ENCODE measurements at places on chromosomes 16 and 17.
A peak's percentile ranks its signal among the peaks of the same experiment; 100 is the strongest.

DNA sequence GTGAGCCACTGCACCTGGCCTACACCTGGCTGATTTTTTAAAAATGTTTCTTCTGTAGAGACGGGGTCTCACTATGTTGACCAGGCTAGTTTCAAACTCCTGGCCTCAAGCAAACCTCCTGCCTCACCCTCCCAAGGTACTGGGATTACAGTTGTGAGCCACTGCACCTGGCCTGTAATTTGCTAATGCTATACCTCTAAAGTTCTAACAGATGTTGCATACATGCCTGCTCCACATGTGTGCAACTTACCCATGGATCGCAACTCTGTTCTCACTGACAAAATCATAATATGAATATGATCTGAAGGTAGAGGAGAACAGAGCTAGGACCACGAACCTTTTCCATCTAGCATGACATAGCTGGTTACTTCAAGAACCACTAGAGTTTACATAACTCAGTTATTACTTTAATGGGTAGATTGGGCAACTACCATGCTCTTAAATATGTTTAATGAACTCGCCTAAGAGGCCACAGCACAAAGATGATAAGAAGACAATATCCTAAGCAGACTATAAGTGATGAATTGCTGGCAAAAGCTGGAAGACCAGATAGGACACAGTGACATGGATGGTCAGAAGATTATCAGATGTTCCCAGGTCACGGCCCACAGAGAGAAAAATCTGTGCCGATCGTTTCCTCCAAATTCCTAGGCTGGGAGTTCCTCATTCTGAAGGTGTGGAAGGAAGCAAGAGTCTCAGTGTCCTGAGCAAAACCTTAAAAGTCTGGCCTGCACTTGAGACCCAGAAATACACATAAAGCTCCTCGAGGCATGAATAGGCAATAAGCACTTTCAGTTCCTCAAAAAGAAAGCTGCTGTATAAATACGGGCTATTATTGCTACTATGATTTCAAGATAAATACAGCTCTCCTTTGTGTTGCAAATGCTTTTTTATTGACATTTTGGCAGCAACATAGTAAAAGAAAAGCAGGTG is 53.6 kb upstream of the ICAM2 start:
- DNase-seq = no peak

- no peak for DNase-seq
Measured at GRCh38 chr16:26863931-26864330, 202.8 kb upstream of the C16orf82 start.

DNA sequence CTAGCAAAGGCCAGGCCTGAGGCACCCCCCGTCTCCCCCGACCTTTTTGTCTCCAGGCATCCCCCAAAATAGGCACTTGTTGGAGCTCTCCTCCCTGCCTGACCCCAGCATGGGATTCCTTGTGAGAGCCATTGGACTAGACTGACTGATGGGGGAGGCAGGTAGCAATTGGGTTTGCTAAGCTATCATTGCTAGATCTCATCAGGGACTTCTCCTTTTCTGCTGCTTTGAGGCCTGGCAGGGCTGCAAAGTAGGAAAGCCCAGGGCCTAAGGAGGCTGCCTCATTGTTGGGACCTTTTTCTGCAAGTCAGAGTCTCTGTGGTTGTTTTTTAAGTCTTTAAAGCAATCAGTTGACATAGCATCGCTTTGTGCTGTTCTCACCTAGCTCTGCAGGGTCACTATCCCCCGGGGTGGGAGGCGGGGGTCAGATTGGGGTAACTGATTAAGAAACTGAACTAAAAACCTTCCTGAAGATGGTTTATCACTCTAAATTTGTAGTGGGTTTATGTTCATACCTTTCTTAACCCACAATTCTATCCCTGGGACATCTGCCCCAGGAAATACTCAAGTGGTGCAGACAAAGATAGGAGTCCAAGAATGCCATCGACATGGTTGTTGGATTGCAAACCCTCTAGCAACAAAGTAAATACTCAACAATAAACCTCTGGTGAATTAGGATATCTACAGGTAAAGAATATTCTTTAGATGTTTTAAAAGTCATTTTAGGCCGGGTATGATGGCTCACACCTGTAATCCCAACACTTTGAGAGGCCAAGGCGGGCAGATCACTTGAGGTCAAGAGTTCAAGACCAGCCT is 28.0 kb downstream of the LLGL2 start:
- DNase-seq = no peak

GRCh38 chr16:50638816-50639670 is 42.1 kb downstream of the SNX20 start:
- no peak for DNase-seq

DNA sequence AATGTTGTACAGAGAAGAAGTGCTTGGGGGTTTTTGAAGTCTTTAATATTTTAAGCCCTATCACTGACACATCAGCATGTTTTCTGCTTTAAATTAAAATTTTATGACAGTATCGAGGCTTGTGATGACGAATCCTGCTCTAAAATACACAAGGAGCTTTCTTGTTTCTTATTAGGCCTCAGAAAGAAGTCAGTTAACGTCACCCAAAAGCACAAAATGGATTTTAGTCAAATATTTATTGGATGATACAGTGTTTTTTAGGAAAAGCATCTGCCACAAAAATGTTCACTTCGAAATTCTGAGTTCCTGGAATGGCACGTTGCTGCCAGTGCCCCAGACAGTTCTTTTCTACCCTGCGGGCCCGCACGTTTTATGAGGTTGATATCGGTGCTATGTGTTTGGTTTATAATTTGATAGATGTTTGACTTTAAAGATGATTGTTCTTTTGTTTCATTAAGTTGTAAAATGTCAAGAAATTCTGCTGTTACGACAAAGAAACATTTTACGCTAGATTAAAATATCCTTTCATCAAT is 57.8 kb downstream of the HLF start:
- no peak for DNase-seq

- peak; percentile 53 for DNase-seq
Measured at GRCh38 chr17:39174920-39175694, 9.1 kb upstream of the ARL5C start.

DNA sequence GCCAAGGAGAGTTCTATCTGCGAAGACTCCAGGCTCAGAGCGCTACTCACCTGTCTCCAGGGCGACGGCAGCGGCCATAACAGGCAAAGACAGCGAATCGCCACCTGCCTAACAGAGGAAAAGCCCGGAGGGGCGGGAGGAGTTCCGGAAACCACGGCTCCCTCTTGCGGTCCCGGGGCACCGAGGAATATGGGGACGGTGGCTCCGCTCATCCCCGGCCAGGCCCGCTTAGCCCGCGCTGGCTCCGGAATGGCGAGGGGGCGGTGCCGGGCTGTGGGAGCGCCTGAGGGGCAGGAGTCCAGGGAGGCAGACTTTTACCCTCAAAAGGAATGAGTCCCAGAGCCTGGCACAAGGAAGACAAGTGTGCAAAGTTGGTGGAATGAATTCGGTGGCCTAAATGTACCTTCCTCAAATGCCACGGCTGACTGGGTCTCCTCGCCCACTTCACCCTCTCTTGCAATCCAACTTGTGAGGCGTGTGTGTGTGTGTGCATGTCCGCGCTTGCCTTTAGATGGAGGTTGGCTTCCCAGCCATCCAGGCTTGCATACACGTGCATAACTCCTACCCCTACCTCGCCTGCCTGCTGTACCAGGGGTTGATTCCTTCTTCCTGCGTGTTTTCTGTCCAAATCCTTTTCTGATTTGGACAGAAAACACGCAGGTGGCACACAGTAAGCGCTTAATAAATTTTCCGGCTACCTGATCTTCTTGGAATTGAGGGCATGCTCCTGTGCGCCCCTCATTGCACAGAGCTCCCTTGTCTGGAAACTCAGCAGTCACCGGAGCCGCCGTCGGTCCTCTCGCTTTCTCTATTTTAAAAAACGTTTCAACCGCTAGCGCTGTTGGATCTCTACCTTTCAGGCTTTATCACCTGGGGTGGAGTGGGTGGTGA is 3.5 kb downstream of the C17orf100 start:
- DNase-seq = no peak

- DNase-seq = no peak
Measured at GRCh38 chr17:41647038-41647813, 22.9 kb upstream of the KRT17 start.

DNA sequence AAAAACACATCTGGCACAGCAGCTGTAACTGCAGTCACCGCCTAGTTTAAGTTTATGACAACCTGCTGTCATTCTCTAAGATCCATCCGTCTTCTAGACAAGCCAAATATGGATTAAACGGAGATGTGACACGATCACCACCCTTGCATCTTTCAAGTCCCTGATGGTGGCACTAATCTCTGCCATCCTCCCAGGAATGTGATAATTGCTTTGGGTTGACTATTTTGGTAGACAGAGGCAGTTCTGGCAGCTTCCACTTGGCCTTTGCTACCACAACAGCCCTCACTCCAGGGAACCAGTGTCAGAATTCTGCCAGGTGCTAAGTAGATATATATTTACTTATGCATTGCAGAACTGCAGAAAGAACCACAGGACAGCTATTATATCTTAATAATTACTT is 81.3 kb downstream of the ADCY9 start:
- DNase-seq = no peak

- no peak for DNase-seq
Measured at GRCh38 chr16:82358161-82358560, 188.1 kb upstream of the MPHOSPH6 start.

- no peak for DNase-seq
Measured at GRCh38 chr17:7932483-7932891, 481 bp downstream of the CNTROB start.

- DNase-seq = no peak
Measured at GRCh38 chr16:10938796-10939648, 3.2 kb downstream of the DEXI start.

GRCh38 chr17:77662833-77663232 is 295.7 kb upstream of the TNRC6C start:
- DNase-seq = no peak

DNA sequence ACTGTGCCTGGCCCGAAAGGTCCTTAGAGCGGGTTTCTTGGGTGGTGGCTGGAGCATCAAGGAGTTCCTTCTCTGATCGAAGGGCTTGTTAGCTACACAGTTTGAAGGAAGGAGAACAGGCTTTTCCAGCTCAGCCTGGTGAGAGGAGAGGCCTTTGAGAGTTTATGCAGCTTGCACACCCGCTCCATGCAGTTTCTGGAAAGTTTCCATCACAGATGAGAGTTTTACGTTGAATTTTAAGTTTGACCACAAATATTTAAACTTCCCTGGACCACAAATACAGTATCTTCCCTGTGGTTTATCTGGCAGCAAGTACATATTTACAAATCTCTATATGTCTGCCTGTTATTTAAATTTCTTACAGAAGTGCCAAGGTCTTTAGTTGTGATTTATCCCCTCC is 56.8 kb downstream of the HIC1 start:
- DNase-seq = peak; percentile 72

DNA sequence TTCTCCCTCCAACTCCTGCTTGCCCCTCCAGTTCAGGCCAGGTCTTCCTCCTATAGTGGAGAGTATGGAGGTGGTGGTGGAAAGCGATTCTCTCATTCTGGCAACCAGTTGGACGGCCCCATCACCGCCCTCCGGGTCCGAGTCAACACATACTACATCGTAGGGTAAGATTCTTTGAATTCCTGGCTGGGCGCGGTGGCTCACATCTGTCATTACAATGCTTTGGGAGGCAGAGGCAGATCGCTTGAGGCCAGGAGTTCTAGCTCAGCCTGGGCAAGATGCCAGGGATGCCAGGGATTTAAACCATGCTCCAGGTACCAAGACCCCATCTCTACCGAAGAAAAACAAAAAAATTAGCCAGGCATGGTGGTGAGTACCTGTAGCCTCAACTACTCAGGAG is 1.4 kb downstream of the ZG16 start:
- DNase-seq = peak; percentile 95

DNA sequence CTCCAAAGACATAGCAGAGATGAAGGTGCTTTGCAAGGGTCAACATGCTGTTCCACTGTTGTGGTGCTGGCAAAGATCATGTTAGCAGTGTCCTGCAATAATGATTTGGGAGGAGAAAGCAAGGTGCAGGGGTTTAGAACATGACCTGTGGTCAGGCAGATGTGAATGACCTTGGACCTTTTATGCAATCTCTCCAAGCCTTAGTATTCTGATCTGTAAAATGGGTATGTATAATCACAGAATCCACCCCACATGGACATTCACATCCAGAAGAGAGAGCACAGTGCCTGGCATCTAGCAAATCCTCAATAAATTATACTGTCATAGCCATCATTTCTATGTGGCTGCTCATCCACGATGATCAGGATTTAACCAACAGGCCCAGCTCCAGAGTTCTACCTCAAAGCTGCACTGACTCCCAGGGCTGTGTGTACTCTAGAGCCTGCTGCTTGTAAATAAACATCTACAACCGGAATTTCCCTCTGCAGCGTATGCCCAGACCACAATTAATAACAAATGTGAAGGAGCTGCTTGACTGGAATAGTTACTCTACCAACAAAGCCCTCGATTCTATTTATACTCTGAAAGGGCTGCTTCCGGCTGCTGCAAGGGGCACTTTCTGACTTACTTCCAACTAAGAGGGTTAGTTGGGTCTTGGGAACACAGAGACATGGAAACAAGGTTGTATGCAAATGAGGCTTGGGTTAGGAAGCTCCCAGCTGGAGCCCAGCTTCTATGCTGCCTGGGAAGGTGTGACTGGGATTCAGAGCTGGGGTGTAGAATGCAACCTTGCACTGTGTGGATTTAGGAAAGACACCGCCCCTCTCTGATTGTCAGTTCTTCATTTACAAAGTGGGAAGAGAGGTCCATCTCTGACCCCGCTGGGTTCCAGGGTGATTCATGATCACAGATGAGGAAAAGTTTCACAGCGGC is 265.2 kb downstream of the XYLT1 start:
- no peak for DNase-seq

- no peak for DNase-seq
Measured at GRCh38 chr17:76958974-76959373, 90.8 kb downstream of the MGAT5B start.

DNA sequence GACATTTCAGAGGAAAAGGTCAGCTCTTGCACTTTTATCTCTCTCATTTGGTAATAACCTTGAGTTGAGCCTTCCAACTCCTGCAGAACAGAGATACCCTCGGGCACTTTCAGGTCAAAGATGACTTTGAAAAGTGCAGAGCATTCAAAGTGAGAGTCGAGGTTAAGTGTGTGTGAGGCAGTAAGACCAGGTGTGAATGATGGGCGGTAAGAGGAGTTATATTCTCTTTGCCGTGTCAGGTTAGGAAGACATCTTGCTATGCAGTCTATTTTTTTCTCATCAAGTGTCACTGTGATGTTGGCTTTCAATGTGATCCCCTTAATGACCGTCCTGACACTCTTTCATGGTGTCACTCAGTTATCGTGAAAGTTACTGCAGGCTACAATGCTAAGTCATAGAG is 248.5 kb downstream of the RBFOX1 start:
- no peak for DNase-seq

DNA sequence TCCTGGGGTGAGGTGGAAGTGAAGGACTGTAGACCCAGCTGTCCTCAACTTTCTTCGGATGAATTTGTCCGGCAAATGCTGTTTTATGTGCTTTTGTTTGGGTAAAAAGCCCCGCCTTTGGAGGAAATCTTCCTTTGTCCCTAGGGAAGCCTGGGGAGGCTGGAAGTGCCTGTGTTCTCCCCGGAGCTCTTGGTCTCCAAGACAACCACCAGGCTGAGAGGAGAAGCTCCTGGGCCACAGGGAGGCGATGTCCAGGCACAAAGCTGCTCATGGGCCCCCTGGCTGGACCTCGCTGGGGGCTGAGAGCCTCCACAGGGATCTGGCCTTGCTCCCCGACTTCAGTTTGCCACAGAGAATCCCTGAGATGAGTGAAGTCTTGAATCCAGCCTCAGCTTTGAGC is 293.1 kb upstream of the N4BP1 start:
- no peak for DNase-seq
